ENCODE measurements at places on chromosomes 4 and X.

DNA sequence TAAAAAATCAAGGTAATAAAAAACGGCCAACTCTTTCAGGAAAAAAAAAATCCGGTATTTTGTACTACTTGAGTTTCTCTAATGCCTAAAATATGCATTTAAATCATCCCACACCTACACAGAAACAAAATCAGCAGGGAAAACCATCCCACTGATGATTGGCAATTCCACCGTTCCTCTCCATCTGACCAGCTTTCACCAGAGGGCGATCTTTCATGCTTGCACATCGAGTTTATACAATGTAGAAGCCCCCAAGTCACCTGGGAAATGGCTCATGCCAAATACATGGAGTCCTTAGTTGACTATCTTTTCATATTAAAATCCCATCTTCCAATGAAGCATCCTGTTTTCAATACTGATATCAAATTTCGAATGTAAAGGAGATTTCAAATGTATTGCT lies 69.2 kb downstream of the PTCHD1 start:
- DNase-seq, result no peak

GRCh38 chr4:66489370-66489769 lies 819.1 kb upstream of the EPHA5 start:
- DNase-seq, result no peak

DNA sequence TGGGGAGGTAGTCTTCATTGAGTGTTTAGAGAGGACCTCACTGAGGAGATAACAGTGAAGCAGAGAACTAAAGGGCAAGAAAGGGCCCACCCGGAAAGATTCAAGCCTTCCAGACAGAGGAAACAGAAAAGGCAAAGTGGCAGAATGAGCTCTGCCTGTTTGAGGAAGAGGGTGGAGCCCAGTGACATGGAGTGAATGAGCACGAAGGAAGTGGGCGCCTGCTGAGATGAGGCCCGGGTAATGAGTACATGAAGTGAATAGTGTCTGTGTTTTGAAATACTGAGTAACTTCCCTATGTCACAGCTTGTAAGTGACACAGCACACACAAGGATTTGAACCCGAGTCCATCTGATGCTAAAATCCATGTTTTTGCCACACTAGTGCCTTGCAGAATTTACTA lies 32.5 kb upstream of the TLR2 start:
- DNase-seq, result peak; percentile 20

- DNase-seq, result no peak
Measured at GRCh38 chrX:148537556-148538182, 37.3 kb downstream of the AFF2 start.

DNA sequence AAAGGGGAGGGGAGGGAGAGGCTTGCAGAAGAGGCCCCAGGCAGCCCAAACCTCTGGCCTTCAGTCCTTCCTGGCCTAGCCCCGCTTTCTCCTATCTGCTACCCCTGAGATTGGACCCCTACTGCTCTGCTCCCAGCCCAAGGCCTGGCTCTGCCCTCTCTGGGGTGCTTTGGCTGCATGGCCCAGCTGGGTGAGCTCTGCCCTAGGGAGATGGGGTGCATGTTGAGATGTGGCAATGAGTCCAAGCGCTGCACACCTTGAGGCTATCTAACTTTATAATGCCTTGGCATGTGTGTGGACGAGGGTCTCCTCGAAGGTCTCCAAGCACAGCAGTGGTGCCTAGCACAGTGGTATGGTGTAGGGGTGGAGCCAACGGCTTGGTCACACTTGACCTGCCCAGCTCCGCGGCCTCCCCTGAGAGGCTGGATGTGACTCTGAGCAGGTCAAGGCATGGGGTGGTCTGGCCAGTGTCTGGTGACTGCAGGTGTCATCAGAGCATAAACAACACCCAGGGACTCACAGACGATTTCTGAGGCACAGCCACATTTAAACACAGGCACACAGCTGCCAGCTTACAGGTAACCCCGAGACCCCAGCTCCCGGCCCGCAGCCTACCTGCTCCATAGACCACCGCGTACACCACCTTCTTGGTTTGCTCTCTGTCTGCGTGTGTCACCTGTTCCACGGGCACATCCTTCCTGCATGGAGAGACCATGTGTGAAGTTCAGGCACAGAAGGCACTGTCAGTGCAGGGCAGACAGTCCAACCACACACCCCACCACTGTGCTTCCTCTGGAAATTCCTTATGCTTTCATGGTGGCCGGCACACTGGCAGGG lies 36.3 kb downstream of the NAT8L start:
- DNase-seq, result no peak

DNA sequence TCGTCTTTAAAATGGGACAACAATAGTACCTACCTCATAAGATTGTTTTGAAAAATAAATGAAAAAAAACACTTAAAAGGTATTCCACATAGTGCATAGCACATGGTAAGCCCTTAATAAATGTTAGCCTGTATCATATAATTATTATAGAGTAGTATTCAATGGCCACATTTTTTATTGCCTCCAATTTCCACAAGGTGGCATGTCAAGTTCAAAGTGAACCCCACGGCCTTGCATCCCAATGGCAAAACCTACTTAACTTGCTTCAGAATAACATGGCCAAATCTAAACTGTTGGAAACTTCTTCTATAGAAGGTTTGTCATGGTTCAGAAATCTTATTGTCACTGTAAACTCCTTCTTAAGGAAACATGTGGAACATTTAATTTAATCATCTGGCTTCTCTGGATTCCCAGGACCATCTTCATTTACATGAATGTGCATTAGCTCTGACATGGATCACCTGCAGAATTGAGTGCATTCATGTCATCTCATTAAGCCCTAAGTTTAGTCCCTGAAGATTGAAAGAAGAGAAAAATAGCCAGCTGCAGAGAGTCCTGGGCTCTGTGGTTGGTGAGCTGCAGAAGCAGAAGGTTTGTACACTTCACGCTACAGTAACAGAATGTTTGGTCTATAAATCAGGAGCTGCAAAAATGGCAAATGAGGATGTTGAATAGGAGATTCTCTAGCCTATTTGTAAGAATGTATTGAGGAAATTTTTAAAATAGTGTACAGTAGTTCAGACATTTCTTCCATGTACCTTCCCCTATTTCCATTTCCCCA lies 61.0 kb downstream of the ANXA3 start:
- DNase-seq, result peak; percentile 41

- DNase-seq, result no peak
Measured at GRCh38 chr4:156952078-156952759, 19.4 kb downstream of the PDGFC start.

DNA sequence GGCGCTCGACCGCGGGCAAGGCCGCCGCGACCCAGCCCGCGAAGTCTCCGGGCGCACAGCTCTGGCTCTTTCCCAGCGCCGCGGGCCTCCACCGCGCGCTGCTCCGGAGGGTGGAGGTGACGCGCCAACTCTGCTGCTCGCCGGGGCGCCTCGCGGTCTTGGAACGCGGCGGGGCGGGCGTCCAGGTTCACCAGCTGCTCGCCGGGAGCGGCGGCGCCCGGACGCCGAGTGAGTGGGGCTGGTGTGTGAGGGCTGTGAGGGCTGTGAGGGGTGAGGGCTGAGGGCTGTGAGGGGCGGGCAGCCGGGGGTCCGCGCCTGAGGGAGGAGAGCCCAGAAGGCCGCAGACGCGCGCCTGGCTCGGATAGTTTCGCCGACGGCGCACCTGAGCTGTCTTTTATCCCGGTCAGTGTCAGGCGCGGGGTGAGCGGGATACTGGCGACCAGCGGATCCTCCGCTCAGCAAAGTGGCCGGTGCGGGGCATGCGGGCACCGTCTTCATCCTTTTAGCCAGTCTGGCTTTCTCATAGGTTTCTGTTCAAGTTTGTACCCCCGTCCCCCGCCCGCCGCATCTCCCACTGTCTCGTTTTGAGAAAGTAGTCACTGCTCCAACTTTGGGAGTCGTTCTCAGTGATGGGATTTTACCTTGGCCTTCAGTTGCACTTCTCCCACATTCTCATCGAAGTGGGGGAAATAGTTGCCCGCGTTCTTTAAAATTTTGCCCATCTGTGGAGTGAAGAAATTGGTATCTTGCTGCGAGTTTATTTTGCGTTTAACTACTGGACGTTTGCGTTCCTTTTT lies 586 bp downstream of the HERC5 start:
- DNase-seq, result no peak

DNA sequence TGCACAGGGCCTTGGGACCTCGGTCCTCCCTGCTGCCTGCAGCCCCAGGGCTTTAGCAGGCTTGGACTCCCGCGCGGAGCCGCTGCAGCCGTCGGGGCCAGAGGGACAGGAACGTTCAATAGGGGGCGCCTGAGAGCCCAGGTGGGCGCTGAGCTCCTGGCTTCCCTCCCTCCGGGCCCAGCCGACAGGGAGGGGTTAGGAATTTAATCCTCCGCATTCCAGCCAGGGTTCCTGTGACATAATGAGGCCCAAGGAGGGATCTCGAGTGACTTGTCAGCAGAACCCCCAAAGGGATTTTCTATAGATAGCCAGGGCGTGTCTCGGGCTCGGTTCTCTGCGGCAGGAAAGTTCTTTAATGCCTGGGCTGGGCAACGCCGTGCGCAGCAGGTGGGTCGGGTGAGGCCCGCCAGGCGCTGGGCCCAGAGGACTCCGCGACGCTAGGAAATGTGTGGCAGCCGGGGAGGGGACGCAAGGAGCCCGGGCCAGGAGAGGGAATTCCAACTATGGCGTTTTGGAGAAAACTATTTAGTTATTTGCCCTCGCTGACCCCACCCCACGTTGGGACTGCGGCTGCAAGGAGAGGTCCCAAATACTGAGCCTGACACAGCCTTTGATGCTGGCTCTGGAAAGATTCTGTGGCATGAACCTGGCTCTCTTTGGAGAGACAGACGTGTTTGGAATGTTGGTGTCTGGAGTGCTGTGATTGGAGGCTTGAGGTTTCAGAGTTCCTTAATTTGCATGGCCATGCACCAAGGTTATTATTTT lies 285.2 kb upstream of the GATB start:
- no peak for DNase-seq

DNA sequence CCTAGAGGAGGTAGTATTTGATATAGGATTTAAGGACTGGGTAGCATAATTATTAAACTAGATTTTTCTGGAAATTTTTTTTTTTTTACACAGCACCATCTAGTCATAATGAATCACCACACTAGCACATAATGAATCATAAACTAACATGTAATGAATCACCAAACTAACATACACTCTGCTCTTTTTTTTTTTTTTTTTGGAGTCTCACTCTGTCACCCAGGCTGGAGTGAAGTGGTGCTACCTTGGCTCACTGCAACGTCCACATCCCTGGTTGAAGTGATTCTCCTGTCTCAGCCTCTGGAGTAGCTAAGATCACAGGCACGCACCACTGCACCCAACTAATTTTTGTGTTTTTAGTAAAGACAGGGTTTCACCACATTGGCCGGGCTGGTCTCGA lies 92.5 kb downstream of the FAM13A start:
- no peak for DNase-seq

DNA sequence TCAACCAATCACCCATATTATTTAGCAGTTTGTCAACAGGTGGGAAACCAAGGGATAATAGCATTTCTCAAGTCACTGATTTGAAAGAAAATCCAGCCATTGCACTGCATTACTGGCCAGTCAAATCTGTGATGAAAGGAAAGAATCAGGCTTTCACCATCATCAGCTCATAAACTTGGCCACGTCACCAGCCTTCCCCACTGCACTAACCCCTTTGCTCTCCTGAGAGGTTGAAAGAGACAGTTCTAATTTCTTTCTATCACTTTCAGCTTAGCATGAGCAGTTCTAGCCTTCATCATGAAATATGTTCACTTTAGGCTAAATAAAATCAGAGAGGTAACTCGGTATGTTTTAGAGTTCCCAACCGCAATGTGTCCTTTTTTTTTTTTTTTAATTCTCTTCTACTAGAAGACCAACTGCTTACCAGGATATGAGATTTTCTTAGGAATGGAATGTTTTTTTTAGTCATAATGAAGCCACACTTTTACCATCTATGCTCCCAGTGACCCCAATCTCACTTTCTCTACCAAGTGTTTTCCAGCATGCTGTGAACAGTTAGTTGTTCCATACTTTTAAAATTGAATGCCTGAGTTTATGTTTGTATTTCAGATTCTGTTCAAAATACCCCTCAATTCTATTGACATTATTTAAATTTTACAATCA lies 55.7 kb upstream of the SLC7A11 start:
- no peak for DNase-seq

- DNase-seq, result no peak
Measured at GRCh38 chr4:10821826-10822225, 137.3 kb upstream of the CLNK start.

GRCh38 chrX:18146954-18147353 lies 73.7 kb downstream of the BEND2 start:
- no peak for DNase-seq

- DNase-seq, result no peak
Measured at GRCh38 chr4:68147079-68147478, 17.4 kb upstream of the TMPRSS11F start.

DNA sequence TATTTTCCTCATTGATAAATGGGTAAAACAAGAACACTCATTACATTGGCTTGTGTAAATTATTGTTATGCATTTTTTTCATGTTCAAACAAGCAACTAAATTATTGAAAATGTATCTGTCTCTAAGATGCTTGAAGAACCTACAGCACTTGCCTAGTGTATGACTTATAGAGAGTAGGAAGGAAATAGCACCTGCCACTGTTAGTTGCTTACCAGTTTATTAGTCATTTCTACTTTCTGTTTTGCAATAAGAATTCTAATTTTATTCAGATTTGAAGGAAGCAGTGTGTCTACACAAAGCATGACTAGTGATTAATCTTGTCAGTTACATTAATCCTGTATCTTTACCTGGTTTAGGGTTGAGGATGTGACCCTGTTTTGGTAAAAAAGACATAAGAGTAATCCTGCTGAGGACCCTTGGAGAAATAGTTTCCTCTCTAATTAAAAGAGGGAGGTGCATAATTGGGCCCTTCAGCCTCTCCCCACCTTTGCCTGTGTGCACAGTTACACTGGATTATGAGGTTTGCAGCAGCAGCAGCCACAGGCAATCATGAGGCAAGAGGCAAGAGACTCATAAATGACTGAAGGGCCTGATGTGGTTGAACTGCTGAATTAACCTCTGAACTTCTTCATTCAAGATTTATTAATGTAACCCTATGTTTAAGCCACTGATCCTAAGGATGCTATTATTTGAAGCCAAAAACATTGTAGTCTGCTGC lies 1202.1 kb downstream of the ADGRL3 start:
- no peak for DNase-seq

GRCh38 chr4:37682701-37683401 lies 3.3 kb downstream of the RELL1 start:
- no peak for DNase-seq

GRCh38 chrX:17098516-17099247 lies 152.2 kb downstream of the REPS2 start:
- no peak for DNase-seq
